ENCODE measurements at places on chromosomes 7 and 10.

DNA sequence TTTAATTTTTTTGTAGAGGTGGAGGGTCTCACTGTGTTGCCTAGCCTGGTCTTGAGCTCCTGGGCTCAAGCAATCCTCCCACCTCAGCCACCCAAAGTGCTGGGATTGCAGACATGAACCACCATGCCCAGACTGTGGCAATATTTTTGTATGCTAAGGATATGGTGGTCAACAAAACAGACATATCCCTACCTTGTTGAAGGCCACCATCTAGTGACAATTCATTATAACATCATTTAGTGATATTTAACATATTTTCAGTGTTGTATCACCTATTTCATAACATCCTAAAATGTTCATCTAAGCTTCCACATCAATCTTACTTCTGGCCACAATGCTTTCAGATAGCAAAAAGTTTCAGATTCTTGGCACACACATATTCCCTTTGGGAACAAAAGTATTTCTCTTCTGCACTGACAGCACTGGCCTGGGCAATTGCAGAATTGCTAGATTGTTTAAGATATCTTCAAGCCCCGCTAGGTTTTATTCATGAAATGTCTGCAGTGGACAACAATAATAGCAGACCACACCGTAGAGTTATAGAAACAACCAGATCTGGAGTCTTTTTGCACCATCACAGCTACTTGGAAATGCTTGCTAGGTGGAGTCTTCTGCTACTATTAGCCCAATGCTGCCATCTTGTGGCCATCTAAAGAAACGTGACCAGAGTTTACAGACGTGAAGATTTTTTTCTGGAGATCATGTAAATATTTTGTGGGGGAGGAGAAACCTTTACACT lies 58.4 kb downstream of the DNAJC12 start:
- peak; percentile 34 for DNase-seq

GRCh38 chr10:31932838-31933237 lies 4.2 kb upstream of the ARHGAP12 start:
- DNase-seq: no peak

DNA sequence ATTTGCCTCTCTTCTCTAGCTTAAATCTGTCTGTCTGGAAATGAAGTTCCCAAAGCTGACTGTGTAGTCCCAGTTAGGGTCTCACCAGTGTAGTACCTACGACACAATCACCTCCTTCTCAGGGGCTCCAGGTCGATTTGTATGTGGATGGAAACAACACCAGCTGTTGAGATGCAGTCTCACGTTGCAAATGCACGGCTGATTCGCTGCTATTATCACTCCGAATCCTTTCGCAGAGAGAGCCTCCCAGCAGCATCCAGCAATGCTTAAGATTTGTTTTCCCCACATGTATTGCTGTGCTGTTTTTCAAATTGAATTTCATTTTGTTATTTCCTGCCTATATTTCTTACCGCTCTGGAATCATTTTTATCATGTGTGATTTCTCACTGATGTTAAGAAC lies 16.3 kb downstream of the VSTM4 start:
- no peak for DNase-seq

- DNase-seq: no peak
These were observed 41.7 kb downstream of the DENND11 start for GRCh38 chr7:141660259-141660658.

- DNase-seq: no peak
These were observed 86.6 kb upstream of the C7orf33 start for GRCh38 chr7:148503900-148504487.

DNA sequence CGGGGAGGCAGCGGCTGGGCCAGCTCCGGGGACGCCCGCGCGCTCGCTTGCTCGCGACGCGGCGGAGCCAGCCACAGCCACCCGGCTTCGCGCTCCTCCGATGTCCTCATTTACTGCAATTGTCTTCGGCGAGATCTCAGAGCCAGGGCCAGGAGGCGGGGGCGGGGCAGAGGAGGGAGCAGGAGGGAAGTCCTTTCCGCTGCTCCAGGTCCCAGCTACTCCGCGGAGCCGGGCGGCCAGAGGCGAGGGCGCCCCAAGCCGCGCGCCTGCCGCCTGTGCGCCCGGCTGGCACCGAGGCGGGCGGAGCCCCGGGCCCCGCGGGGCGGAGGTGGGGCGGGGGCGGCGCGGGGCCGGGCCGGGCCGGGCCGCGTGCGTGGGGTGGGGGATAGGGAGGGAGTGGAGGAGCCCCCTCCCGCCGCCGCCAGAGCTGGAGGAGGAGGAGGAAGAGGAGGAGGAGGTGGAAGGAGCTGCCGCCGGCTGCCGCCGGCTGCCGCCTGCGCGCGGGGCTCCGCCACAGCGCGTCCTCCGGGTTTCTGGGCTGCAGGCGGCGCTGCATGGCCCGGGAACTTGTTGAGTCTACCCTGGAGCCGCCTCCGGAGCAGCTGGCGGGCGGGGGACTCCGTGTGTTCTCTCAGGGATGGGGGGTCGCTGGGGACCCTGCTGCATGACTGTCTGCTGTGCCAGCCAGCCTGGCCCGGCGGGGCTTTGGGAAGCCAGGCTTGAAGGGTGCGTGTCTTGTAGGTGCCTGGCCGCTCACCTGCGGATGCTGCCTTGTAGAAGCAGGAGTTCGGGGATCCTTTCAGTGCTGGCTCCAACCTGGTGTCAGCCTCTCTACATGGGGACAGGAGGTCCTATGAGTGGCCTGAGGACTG lies at the start of gene INSYN2A:
INSYN2A (minus strand) TSS at position 310 of the 872 bp plus-strand sequence. CDS start 20,196 bp downstream, outside the sequence.
- no peak for DNase-seq

DNA sequence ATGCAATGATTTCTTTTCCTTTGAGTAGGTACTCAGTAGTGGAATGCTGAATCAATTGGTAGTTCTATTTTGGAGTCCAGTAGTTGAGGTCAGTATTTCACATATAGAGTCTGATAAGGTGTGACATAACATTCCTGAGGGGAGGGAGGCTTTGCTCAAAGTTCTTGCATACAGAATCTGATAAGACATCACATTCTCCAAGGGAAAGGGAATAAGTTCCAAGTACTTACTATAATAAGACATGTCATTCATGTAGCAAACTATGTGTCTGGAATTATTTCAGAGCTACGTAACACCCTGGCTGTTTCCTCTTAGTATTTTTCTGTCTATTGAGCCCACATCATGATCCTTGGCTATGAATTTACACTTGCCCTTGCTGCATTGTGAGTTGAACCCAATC lies 74.3 kb upstream of the POM121L12 start:
- DNase-seq: no peak

DNA sequence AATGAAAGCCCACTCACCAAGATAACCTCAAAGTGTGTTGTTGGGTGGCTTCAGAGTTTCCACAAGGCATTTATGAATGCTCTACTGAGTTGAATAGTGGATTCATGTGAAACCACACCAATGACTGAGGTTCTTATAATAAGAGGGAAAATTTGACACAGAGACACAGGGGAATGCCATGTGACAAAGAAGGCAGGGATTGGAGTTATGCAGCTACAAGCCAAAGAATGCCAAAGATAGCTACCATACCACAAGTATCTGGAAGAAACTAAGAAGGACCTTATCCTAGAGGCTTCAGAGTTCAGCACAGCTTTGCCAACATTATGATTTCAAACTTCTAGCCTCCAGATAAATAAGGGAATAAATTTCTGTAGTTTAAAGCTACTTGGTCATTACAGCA lies 68.0 kb upstream of the PCDH15 start:
- no peak for DNase-seq

- DNase-seq: no peak
These were observed 26.9 kb downstream of the LYZL1 start for GRCh38 chr10:29315814-29316213.

GRCh38 chr7:15862016-15862780 lies 175.7 kb upstream of the MEOX2 start:
- no peak for DNase-seq

DNA sequence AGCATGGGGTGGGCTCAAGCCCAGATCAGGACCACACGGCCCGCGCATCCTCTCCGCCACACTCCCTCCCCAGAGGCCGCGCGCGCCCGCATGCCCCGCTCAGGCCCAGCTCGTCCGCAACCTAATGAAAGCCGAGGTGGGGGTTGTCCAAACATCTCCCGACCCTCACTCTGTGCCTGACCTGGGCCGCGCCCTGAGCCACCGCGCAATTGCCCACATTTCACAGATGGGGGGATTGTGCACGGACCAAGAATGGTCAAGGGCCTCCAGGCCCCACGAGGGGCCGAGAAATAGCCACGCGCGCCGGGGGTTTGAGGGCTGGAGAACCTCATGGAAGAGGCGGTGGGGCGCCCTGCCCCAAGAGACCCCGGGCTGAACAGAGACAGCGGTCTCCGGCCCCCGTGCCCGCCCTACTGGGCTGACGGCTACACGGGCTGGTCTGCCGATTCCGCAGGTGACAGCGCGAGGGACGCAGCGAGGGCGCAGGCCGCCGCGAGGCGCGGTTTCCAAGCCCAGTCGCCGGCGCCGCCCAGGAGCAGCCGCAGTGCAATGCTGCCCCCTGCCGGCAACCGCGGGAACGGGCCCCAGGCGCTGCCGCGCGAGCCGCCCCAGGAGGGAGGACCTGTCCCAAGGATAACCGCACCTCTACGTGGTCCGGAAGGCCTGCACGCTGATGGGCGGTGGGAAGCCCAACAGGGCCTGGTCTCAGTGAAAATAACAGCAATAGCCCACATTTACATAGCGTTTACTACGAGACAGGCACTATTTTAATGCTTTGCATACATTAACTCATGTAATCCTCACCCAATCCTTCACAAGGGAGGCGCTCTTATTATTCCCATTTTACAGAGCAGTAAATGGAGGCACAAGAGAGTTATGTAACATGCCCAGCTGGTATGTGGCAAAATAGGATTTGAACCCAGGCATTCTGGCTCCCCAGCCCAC lies 10.5 kb upstream of the GRID1 start:
- DNase-seq: peak; percentile 83

- DNase-seq: no peak
These were observed 182.3 kb upstream of the CDCA7L start for GRCh38 chr7:22127835-22128527.

DNA sequence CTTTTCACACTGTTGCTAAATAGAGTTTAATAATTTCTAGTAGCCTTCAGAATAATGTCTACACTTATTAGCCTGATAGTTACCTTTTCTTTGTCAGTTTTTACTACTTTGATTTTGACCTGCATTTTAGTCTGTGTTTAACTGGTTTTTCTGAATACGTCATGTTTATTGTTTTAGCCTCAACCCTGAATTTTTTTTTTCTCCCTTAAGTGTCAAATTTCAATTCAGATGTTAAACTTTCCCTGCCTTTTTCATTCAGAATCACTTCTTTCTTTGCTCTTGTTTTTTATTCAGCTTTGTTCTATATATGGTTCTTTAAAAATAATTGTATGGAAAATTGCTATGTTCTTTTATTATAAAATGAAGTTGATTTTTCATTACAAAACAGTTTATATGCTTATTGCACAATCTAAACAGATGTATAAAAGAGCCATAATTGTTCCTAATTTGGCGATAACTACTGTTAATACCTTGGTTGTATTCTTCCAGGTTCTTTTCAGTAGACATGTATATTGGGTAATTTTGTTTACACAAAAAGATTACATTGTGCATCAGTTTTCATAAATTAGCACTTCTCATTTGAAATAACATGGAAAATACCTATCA lies 159.7 kb downstream of the ADK start:
- DNase-seq: no peak

- no peak for DNase-seq
These were observed 14.0 kb downstream of the MKLN1 start for GRCh38 chr7:131341690-131342089.

GRCh38 chr10:98332623-98333269 lies 64.8 kb upstream of the LOXL4 start:
- DNase-seq: no peak

- DNase-seq: no peak
These were observed 115.4 kb upstream of the ACBD5 start for GRCh38 chr10:27355918-27356573.

DNA sequence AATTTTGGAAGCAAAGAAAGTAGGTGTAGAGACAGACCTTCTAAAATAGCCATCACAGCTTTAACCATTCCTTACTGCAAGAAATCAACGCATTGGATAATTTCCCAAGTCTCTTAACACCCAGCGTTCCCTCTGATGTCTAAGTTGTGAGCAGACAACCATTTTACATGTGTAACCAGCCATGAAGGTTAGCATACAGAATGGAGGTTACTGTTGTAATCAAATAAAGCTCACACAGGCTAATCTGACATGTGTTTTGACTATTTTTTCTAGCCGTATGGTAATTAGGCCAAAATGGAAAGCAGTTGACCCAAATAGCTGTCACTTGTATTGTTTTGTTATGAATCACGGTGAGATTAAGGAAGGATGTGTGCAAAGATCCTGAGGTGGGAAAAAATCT lies 336.4 kb downstream of the RNLS start:
- DNase-seq: no peak

- DNase-seq: no peak
These were observed 16.8 kb downstream of the GIMAP5 start for GRCh38 chr7:150753826-150754603.

DNA sequence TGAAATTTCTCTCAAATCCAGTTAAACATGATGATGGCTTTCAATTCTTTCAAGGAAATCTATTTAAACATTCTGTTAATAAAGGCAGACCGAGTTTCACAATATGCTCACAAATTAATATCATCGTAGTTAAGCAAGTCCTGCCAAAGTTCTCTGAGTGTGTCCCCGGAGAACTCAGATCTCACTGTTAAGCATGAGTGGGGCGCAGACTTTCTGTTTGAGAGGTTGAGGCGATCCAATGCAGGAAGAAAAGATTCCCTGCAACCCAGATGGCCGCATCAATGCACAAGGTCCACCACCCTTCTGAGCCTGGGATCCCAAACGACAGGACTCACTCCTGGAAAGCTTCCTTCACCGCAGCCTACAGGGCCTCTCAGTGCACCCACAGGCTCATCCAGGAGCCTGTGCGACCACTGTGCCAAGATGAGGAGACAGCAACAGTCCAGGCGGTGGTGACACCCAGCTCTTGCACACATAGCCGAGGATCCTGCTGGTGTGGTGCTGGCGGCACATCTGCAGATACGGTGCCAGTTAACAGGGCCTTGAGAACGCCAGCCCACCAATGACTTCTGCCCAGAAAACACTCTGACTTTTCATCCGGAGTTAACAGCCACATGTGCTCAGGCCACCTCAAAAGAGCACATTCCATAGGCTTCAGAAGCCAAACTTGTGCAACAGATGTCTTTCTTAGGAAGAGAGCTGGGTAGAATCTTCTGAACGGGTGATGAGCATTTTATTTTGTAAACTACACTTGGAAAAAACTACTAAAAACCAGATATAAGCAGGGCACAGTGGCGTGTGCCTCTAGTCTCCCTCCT lies 102.1 kb downstream of the ZRANB1 start:
- no peak for DNase-seq

- DNase-seq: no peak
These were observed 7.6 kb downstream of the ARL5B start for GRCh38 chr10:18666810-18667209.

- DNase-seq: no peak
These were observed 158.1 kb upstream of the KMT2E start for GRCh38 chr7:104855861-104856260.

DNA sequence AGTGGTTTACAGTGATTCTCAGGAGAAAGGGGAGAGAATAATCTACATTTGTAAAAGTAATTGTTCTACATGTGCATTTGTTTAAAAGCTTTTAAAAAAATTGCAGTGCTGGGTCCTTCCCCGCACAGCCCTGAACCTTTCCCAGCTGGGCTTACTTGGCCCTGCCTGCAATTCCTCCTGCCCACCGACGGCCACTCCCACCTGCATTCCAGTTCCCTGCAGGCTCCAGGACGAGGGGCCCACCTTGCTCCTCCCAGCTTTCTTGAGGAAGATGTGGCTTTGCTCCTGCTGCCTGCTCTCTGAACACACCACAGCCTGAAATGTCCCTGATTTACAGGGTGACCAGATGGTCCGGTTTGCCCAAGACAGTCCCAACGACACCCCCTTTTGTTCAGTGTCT lies 222.7 kb downstream of the PRPF18 start:
- DNase-seq: no peak

All from stimulated activated CD4-positive, alpha-beta T cell treated with anti-CD3 and anti-CD28 coated beads, TNF-alpha, amount 100 ng/mL, for 48 hours (primary cell).